ENCODE measurements at places on chromosomes 2 and 18.
A peak's percentile ranks its signal among the peaks of the same experiment; 100 is the strongest.

- no peak for DNase-seq
Measured at GRCh38 chr2:126761981-126762878, 106.3 kb downstream of the GYPC start.

- no peak for DNase-seq
Measured at GRCh38 chr2:136156411-136156810, 38.5 kb upstream of the CXCR4 start.

DNA sequence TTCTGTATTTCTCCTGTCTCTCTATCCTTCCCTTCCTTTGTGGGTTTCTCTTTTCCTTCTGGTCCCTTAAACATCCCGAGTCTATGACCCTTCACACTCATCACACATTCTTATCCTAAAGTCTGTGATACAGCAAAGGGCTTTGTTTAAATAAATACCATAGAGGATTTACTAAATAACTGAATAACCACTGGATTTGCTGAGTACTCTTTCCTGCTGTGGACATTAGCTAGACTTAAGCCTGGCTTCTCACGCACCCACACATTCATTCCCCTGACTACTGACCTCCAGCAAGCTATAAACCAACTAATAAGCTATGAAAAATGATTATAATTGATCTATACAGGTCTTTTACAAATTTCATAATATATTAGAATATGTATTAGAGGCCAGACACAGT, 76.6 kb downstream of the COL4A3 start:
- DNase-seq: no peak

DNA sequence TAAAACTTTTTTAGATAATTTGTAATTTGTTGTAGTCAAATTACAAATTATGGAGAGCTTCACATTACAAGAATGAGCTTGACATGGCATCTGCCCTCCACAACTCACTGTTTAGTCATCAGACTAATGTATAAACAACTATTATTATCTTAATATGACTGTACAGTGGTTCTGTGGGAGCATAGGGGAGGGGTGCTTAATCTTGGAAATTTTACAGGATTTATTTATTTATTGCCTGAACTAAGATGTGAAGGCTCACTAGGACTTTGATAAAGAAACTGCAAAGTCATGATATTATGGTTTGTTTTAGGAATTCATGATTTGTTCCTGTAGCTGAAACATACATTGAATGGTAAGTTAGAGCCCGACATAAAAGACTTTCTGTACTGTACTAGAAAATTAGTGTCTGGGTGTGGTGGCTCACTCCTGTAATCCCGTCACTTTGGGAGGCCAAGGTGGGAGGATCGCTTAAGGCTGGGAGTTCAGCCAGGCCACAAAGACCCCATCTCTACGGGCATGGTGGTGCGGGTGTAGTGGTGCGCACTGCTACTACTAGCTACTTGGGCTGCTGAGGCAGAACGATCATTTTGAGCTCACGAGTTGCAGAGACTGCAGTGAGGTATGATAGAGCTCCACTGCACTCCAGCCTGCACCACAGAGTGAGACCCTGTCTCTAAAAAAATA, 2.1 kb downstream of the MARCHF7 start:
- DNase-seq: no peak

- no peak for DNase-seq
Measured at GRCh38 chr2:211162911-211163310, 606.5 kb downstream of the CPS1 start.

GRCh38 chr2:36556842-36557241, 41.1 kb downstream of the FEZ2 start:
- DNase-seq: no peak

GRCh38 chr2:57878171-57878865, 168.3 kb upstream of the VRK2 start:
- DNase-seq: peak; percentile 79

DNA sequence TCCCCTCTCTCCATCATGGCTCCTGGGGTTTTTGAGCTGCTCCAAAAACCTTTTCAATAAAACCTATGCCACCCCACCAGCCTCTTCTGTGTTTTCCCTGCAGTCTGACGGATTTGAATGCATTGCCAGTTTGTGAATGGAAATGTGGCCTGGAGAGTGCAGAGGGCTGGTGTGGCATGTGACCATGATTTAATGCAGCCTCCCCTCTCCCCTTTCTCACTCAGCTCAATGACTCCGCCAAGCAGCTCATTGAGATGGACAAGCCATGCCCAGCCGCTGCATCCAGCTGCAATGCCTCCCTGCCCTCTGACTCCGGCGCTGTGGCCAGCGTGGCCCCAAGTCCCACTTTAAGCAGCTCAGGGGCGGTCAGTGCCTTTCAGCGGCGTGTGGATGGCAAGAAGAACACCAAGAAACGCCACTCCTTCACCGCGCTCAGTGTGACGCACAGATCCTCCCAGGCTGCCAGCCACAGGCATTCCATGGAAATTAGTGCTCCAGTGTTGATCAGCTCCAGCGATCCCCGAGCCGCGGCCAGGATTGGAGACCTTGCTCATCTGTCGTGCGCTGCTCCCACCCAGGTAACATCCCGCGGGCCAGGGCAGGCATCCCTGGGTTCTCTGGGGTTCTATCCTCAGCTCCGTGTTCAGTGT, 215.3 kb downstream of the SEPTIN10 start:
- no peak for DNase-seq

GRCh38 chr2:51032751-51033330, 909 bp upstream of the NRXN1 start:
- DNase-seq: no peak

DNA sequence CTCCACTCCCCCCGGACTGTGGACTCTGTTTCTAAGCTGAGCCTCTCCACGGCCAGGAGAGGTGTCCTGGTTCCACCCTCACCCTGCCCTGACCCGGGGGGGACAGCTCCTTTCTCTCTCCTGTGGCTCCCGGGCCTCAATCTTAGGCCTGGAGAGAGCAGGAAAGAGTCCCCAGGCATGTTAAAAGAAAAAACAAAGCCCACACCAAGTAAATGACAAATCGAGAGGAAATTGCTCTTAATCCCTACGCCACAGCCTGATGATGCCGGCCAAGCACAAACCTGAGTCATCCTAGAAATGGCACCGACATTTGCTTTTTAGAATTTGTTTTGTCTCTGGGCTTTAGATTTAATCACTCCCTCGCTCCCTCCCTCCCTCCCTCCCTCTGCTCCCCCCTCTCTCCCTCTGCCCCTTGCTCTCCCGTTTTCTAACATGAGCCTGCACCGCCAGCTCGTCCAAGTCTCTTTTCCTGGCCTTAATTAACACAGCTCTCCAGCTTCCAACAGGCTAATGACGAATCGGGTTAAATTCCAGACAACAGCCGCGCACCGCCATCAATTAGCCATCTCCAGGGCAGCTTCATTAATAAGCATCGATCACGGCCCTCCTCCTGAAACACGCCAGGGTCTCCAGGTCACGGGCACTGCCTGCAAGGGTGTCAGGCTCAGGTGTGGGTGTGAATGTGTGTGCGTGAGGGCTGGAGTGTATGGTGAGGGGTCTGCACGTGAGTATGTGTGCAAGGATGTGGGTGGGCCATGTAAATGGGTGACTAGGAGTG, 230.8 kb downstream of the CELF4 start:
- DNase-seq: no peak

DNA sequence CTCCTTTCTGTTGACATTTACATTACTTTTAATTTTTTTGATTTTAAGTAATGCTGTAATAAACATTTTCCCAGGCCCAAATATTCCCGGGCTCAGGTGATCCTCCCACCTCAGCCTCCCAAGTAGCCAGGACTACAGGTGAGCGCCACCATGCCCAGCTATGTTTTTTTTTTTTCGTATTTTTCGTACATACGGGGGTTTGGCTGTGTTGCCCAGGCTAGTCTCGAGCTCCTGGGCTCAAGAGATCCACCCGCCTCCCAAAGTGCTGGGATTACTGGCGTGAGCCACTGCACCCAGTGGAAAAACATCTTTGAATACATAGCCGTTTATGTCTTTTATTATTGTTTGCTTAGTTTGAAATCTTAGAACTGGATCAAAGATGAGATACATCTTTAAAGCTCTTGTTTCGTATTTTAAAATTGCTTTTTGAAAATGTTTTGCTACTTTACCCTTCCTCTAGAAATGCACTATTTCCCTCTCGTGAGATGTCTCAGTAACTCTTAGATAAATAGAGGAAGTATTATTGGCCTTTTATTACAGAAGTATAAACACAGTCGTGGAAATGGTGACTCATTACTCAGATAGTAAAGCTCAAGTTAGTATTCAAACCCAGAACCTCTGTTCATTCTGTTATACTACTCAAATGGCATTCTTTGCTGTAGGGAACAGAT, 2.4 kb downstream of the SMCHD1 start:
- DNase-seq: no peak

DNA sequence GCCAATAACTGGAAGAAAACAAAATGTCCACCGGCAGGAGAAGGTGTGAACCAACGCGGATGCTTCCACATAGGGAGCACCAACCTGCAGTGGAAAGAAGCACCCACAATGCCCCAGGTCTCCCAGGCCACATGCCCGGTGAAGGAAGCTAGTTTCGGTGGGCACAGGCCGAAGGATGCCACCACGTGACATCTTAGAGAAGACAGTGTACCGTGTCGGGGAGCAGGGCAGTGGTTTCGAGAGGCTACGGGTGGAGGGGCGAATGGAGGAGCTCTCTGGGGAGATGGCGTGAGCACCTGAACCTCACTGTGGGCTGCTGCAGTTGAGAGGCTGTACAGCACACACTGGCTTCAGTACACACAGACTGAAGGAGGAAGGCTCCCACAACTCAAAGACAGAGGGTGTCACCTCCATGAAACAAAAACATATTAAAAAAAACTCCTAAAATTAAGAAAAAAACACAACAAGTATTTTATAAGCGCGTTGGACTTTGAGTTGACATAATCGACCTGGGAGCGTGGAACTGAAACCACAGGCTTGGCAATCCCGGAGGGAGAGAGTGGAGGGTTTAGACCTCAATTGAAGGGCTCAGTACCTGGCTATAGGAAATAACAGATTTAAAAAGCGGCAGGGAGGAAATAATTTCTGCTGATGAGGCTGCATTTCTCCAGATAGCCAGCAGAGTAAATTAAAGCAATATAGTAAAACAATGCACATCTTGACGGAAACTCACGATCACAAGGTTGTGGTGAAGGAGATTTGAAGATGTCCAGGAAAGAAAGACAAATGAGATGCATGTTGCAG, 160.1 kb downstream of the RTP5 start:
- no peak for DNase-seq

- no peak for DNase-seq
Measured at GRCh38 chr2:163471947-163472346, 263.9 kb downstream of the FIGN start.

DNA sequence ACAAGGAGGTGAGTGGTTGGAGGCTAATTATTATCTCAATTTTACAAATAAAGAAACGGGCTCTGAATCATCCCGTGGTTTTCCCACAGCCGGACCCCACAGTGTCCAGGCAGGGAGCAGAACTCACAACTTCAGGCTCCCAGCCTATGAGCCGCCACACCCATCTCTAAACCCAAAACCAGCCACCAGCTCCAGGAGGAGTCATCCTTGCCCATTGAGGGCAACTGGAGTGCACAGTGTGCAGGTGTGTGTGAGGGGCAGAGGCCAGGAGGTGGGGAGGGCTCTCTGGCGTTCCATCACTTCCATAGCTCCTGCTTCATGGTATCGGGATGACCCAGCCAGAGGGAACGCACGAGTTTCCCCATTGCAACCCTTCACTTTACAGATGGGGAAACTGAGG, 144.5 kb downstream of the CYP26B1 start:
- no peak for DNase-seq

DNA sequence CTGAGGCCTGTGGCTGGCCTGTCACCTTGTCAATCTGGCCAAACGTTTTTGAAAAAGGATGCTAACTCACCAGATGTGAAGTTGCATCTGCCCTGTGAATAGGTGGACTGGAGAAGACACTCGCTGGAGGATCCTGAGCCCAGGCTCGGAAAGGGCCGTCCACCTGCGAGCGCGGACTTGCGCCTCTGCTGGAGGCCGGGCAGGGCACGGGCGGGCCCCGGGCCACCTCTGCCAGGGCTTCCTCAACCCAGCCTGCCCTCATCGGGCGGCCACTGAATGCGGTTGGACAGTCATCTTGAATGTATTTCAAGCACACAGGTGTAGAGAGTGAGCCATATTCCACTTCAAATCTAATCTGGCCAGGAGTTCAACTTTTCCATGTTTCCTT, 83.9 kb downstream of the FAM210A start:
- no peak for DNase-seq

DNA sequence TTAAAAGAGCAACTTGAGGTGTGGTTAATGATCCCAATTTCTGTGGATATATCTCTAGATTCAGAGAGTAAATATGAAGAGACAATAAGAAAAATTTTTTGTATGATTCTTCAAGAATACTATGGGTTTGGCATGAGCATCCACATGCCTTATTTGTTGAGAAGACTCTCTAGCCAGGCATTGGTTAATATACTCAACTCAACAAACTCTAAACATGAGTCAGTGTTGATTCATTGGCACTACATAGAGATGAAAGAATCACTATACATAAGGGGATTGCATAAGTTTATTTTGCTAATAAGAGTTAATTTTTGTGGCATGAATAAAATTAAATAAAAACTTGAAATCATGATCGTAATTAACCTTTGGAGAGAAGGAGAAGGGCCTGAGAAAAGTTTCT, 930.2 kb upstream of the LRRTM1 start:
- DNase-seq: no peak

DNA sequence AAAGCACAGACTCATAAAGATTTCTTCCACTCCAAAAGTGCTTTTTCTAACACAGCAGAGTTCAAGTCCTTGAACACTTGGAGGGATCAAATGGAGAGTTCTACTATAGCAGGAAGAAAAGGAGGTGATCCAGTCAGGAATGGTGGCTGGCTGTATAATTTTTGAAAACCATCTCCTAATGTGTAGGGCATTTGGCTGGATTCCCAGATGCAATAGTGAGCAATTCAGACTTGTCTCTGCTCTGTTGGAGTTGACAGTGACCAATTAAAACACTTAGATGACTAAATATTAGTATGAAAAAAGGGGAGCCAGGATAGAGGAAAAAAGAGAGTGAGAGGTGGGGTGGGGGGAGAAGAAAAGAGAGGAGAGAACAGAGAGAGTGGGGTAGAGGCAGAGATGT, 5.3 kb upstream of the G6PC2 start:
- peak; percentile 71 for DNase-seq

- DNase-seq: no peak
Measured at GRCh38 chr2:27071990-27072830, 756 bp upstream of the OST4 start.

- no peak for DNase-seq
Measured at GRCh38 chr2:237961637-237962036, 5.2 kb upstream of the UBE2F start.

- DNase-seq: no peak
Measured at GRCh38 chr2:17901246-17901645, 22.8 kb downstream of the KCNS3 start.

- no peak for DNase-seq
Measured at GRCh38 chr18:25055076-25055475, 296.9 kb downstream of the ZNF521 start.

Measured in NCI-H446 treated with DMSO at 0.1 percent for 48 hours (cell line).